ENCODE measurements at places on chromosomes 1 and 21.

DNA sequence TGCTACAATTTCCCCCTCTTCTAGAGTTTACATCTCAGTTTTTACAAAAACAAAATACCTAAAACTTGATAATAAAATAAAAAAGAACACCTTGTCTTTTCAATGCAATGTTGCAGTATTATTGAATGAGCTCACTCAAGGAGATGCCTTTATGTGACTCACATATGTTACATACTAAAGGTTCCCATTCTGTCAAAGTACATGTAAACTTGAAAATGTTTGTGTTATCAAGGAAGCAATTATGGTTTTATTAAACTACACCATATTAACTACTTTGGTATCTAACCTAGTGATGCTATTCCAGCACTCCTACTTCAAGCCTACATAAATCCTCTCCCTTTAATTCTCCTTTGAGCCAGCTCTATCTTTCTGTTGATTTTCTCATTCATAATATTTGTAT lies 658.3 kb downstream of the PTPRC start:
- DNase-seq = no peak

DNA sequence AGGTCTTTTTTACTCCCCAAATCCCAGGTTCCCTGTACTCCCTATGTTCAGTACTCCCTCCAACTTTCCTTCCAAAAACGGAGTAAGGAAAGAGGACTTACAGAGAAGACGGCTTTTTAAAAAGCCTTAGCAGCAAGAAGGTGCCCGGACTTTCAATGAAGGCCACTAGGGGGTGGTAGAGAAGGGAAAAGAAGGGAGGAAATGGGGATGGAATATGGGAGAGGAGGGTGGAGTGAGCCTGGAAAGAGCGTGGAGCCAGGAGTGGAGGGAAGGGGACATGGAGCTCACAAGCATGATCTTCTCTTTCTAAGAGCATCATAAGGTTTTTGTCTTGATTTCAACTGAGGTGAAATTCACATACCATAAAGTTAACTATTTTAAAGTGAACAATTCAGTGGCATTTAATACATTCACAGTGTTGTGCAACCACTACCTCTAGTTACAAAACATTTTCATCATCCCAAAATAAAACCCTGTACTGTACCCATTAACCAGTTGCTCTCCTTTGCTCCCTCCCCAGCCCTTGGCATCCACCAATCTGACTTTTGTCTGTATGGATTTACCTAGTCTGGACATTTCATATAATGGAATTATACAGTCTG lies 129.9 kb downstream of the ZNF281 start:
- no peak for DNase-seq

DNA sequence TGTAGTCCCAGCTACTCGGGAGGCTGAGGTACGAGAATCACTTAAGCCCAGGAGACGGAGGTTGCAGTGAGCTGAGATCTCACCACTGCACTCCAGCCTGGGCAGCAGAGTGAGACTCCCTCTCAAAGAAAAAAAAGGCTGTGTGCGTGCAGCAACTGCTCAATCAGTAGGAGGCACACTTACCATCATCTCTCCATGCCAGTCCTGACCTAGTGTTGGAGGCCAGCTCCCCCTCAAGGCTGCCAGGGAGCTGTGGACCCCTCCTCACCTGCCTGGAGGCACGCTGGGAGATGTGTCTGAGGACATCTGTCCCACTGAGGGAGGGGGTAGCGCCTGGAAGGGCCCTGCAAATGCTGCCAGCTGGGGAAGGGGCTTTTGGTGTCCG lies 11.9 kb downstream of the RPS6KA1 start:
- DNase-seq = no peak

- no peak for DNase-seq
These were observed 999 bp downstream of the THAP3 start for GRCh38 chr1:6625584-6626149.

All from breast epithelium (tissue), 4 donors.